Left renal pelvis (tissue), 4 donors: ENCODE measurements at places on chromosomes 1 and 21.

DNA sequence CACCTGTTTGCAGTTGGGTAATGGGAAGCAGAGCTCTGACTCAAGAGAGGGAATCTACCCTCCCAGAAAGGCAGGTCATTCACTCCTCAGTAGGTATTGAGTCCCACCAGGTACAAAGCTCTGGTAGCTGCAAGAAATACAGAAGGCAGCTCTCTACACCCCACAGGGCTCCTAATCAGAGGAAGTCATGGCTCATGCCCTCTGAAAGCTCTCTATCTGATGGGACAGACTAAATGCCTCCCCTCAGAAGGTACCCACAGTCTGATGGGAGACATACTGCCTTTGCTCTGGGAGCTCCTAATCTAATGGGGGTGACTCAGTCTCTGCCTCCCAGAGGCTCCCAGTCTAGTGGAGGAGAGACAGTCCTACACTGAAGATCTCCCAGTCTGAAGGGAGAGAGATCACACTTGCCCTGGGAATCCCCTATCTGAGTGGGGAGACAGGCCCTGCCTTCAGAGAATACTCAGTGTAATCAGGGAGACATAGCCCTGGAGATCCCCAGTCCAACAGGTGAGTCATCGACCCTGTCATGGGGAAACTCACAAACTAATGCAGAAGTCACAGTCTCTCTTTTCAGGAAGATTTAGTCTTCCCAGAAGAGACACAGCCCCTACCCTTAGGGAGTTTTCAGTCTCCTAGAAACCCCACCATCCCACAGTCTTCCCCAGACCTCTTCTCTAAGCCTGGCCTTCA is 23.7 kb downstream of the CAMK1G start:
- DNase-seq: no peak

DNA sequence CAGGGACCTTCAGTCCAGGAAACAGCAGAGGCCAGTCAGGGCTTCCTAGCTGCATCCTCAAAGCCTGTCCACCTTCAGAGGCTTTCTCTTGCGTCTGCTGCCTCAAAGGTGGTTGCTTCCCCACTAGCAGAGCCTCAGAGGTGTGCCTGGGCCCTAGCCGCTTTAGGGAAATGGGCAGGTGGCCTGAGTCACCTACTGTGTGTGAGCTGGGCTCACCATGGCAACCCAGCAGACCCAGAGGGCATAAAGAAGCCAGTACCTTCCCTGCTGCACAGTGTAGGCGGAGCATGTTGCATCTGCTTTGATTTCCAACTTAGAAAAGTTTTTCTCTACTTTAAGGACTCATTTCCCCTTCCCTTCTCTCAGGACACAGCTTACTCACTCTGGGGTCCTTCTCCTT is 12.5 kb downstream of the SLC9A1 start:
- no peak for DNase-seq

- DNase-seq: no peak
Measured at GRCh38 chr21:40850071-40850470, 3.1 kb upstream of the DSCAM start.

DNA sequence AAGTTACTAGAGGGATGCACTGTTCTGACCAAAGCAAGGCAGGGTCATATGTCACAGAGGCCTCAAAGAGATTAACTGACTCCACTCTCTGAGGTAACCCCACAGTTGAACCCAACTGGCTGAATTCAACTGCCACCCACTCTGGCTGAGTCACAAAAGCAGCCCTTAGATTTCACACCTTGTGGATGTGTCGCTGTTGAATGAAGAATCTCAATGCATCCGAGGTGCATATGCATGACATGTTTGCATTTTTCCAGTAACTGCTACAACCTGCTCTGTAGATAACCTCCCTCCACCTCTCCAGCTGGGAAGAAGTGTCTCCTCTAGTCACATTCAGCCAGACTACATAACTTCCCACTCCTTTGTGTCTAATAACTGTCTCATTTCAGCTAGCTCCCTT is 27.9 kb upstream of the KIF21B start:
- no peak for DNase-seq

GRCh38 chr21:41585199-41585994 is 77.4 kb upstream of the TMPRSS2 start:
- DNase-seq: no peak

DNA sequence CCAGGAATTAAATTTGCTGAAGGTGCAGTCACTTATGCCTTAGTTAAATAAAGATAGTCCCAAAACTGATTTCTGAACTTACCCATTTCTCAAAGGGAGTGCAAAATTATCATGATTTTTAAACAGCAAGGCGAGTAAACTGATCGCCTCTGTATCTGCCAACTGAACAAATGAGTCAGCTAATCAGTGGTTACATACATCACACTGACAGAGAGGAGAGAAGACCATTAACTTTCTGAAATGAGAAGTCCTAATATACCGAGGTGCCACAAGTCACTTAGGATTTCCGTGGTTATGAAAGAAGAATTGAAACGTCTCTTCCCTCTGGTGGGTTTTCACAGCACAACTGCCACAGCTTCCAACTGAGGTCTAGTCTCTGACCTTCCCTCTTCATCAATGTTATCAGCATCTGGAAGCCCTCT is 400.7 kb downstream of the SMYD3 start:
- no peak for DNase-seq

- no peak for DNase-seq
Measured at GRCh38 chr1:57530206-57530910, 106.5 kb upstream of the DAB1 start.

GRCh38 chr1:177976596-177976995 is 6.7 kb upstream of the SEC16B start:
- no peak for DNase-seq

GRCh38 chr1:83086346-83086745 is 912.6 kb downstream of the TTLL7 start:
- DNase-seq: no peak

DNA sequence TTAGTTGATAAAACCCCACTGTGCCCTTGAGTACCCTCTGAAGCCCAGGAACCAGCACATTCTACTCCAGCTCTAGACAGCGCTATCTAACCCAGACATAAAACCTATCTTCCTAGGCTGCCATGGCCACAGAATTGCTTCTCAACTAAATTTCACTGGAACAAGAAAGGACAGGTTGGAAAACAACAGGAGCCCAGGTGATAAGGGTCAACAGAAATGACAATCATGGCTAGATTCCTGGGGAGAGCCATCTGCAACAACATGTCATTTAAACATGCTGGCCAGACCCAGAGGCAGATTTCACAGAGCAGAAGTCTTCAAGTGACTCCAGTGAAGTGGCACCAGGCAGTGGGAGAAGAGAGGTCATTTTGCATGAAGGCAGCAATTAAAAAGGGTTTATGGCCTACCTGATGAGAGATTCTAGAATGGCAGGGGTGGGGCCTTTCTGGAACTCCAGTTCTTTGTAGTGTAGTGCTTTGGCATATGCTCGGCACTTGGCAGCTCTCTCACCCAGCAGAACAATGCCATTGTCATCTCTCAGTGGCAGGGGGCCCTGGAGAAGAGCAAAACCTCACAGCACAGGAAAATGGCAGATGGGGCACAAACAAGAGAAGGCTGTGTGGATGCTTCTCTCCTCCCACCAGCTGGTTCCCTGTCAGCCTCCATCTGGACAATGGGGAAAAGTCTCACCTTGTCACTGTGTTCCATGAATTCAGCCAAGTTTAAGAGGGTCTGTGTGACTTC is 9.9 kb downstream of the ANGPTL7 start:
- no peak for DNase-seq

- no peak for DNase-seq
Measured at GRCh38 chr1:170823120-170823519, 112.2 kb upstream of the MROH9 start.

- no peak for DNase-seq
Measured at GRCh38 chr1:192805832-192806323, 3.0 kb upstream of the RGS2 start.

GRCh38 chr1:226787071-226787470 is 48.0 kb upstream of the ITPKB start:
- no peak for DNase-seq

DNA sequence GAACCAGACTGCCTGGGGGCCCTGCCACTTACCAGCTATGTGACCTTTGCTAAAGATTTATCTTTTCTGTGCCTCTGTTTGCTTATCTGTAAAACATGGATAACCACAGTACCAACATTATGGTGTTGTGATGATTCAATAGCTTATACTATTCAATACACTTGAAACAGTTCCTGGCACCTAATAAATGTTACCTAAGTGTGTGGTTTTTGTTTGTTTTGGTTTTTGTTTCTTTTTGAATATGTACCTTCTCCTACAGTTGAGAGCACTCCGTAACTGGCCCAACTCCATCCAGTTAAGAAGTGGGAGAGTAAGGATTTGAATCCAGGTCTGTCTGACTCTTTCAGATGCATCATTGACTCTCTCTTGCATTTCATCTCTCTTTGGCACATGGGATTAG is 125.8 kb upstream of the C8B start:
- no peak for DNase-seq

DNA sequence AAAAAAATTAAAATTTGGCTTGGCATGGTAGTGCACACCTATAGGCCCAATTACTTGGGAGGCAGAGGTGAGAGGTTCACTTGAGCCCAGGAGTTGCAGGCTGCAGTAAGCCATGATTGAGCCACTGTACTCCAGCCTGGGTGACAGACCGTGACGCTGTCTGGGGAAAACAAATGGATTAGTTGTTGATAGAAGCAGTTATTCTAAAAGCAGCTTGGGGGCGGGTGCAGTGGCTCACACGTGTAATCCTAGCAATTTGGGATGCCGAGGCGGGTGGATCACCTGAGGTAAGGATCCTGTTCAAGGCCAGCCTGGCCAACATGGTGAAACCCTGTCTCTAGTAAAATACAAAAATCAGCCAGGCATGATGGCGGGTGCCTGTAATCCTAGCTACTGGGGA is 40.3 kb downstream of the KIF1B start:
- DNase-seq: peak; percentile 33

- peak; percentile 41 for DNase-seq
Measured at GRCh38 chr21:36854391-36854790, 112.1 kb downstream of the HLCS start.

GRCh38 chr1:201320168-201320788 is 37.0 kb downstream of the PKP1 start:
- DNase-seq: no peak

DNA sequence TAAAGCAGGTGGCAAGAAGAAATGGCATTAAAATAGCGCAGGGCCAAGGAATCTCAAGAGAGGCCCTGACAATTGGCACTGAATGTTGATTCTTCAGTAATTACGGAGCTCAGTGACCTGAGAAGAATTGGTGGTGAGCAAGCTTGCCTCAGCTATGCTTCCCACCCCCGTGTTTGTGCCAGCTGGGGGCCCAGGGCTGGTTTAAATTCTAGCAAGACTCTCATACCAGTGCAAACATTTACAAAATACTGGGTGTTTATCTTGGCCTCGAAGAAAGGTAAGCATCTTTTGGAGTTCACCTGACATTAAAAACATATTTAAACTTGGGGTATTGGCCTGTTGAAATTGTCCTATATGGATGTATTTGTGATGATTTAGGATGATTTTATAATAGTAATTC is 296.7 kb upstream of the USP25 start:
- no peak for DNase-seq

GRCh38 chr1:7616953-7617352 is 154.1 kb upstream of the VAMP3 start:
- DNase-seq: no peak

- no peak for DNase-seq
Measured at GRCh38 chr1:54375298-54375697, 30.9 kb downstream of the SSBP3 start.
